Tibial nerve (tissue), 4 donors: ENCODE measurements at places on chromosomes 16 and 17. TPM values are rescaled to one million over a fixed set of nuclear protein-coding genes. Genes with fewer than 3 reads are reported as not detected.

DNA sequence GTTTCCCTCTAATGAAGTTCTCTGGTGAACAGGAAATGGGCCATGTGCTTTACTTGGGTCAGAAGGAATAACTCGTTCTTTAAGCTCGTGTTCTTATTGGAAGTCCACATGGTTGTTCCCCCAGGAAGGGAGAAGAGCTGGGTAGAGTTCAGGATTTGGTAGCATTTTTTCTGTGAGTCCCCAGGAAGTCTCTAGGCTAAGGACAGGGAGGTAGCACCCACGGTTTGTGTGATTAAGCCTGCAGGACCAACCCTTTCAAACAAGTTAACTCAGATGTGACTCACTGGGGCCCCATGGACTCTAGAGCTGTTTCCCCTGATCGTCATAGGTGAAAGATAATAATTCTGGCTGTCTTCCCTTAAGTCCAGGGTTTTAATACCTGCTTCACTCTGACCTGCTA is 16.4 kb downstream of the SAP30BP start:
- no peaks in the 10 kb centered on the region for H3K36me3 ChIP-seq
- H3K27ac ChIP-seq: peak overlapping the region; percentile 97
- no peaks in the 10 kb centered on the region for H3K27me3 ChIP-seq
- DNase-seq: no peak
- H3K4me1 ChIP-seq: peaks cover 61% of the 10 kb centered on the region

CDH11 gene
- 97.0 TPM for total RNA-seq

CLEC18A gene
- total RNA-seq: 1.2 TPM

DNA sequence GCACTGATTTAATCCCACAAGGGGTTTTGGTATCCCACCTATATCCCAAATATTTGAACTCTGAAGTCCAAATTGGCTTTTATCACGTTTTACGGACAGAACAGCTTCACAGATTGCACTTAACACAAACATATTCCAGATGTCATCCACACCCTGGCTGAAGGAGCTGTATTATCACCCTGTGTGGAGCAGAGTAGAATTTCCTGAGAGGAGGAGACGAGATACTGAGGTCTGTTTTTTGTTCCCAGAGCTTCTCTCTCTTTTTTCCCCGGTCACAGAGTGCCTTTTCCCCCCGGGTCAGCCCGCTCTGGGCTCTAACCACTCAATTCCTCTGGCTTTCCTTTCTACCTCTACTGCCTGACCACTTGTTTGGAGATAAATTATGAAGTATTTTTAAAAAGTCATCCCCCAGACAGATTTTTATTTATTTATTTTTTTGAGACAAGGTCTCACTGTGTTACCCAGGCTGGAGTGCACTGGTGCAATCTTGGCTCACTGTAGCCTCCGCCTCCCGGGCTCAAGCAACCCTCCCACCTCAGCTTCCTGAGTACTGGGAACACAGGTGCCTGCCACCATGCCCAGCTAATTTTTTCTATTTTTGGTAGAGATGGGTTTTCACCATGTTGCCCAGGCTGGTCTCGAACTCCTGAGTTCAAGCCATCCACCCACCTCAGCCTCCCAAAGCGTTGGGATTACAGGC is 30.7 kb downstream of the DNAH2 start:
- no peaks in the 10 kb centered on the region for H3K36me3 ChIP-seq
- no peaks in the 10 kb centered on the region for H3K27me3 ChIP-seq
- no peaks in the 10 kb centered on the region for H3K4me1 ChIP-seq
- H3K27ac ChIP-seq: no peak overlapping the region

- no peaks in the 10 kb centered on the region for H3K27me3 ChIP-seq
- no peak for DNase-seq
- H3K27ac ChIP-seq: peak overlapping the region; percentile 95
- peaks cover 47% of the 10 kb centered on the region for H3K4me1 ChIP-seq
- H3K4me3 ChIP-seq: peak overlapping the region; percentile 89
Measured at GRCh38 chr17:44065668-44066203, 735 bp downstream of the LSM12 start.

GRCh38 chr17:7573324-7574080 is 5.9 kb upstream of the CD68 start:
- DNase-seq: peak; percentile 80
- peaks cover 74% of the 10 kb centered on the region for H3K36me3 ChIP-seq
- peaks cover 26% of the 10 kb centered on the region for H3K4me1 ChIP-seq
- no peaks in the 10 kb centered on the region for H3K27me3 ChIP-seq

- no peaks in the 10 kb centered on the region for H3K27me3 ChIP-seq
- no peaks in the 10 kb centered on the region for H3K36me3 ChIP-seq
Measured at GRCh38 chr16:67086822-67087221, 22.9 kb upstream of the PHAF1 start.

GRCh38 chr17:15392326-15392741 is 50.9 kb upstream of the TEKT3 start:
- H3K36me3 ChIP-seq: no peaks in the 10 kb centered on the region
- no peaks in the 10 kb centered on the region for H3K27me3 ChIP-seq
- H3K4me1 ChIP-seq: no peaks in the 10 kb centered on the region
- no peak for DNase-seq
- no peak overlapping the region for H3K4me3 ChIP-seq

- DNase-seq: no peak
- no peaks in the 10 kb centered on the region for H3K27me3 ChIP-seq
- H3K4me3 ChIP-seq: no peak overlapping the region
Measured at GRCh38 chr17:50265690-50266315, 8.5 kb upstream of the TMEM92 start.

GRCh38 chr16:27826081-27826892 is 237.2 kb downstream of the GSG1L start:
- no peak for DNase-seq
- no peaks in the 10 kb centered on the region for H3K27me3 ChIP-seq
- H3K27ac ChIP-seq: no peak overlapping the region
- H3K4me3 ChIP-seq: no peak overlapping the region
- H3K4me1 ChIP-seq: no peaks in the 10 kb centered on the region

DNA sequence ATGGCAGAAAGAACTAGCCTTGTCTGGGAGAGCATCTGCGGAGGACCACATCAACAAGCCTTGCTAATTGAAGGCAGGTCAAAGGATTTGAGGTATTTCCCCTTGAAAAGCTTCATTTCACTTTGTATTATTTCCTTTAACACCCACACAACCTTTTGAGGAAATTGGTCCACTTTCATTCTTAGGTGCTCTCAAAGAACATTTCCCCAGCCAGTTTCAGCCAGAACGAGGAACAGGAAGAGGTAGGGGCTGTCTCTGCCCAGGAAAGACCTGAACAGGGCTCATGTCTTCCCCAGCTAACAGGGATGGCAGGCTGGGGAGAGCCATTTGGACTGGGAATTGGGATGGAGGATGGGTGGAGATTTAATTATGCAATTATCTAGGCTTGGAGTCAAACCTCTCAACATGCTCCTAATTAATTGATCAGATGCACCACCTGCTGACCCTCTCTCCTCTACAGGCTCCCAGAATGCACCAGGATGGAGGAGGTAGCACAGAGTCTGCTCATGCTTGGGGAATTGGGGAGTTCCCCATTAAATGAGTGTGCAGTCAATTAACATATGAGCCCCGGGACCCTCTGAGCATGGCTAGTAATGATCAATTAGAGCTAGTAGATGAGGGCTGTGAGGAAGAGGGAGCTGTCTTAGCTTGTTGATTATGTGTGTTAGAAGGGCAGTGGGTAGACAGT is 84.6 kb downstream of the GP2 start:
- no peak for DNase-seq
- no peaks in the 10 kb centered on the region for H3K36me3 ChIP-seq
- no peaks in the 10 kb centered on the region for H3K4me1 ChIP-seq
- H3K4me3 ChIP-seq: no peak overlapping the region
